Right ventricle myocardium inferior (tissue), 1 donor: ENCODE measurements at places on chromosomes 6 and 20. TPM values are rescaled to one million over a fixed set of nuclear protein-coding genes. Genes with fewer than 3 reads are reported as not detected.
A peak's percentile ranks its signal among the peaks of the same experiment; 100 is the strongest.

DNA sequence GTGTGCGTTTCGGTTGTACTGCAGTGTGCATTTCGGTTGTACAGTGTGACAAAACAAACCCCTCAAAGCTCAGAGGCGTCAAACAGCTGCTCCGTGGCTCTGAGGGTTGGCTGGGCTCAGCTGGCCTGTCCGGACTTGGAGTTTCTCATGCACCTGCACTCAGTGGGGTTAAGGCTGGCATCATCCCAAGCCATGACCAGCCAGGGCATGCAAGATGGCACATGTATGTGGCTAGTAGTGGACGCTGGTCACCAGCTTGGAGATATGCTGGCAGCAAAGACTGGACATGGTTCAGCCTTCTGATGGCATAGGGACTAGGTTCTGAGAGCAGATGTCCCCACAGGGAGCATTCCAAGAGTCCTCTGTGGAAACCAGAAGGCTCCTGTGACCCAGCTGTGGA, 187.2 kb downstream of the CDH4 start:
- no peak for DNase-seq

DNA sequence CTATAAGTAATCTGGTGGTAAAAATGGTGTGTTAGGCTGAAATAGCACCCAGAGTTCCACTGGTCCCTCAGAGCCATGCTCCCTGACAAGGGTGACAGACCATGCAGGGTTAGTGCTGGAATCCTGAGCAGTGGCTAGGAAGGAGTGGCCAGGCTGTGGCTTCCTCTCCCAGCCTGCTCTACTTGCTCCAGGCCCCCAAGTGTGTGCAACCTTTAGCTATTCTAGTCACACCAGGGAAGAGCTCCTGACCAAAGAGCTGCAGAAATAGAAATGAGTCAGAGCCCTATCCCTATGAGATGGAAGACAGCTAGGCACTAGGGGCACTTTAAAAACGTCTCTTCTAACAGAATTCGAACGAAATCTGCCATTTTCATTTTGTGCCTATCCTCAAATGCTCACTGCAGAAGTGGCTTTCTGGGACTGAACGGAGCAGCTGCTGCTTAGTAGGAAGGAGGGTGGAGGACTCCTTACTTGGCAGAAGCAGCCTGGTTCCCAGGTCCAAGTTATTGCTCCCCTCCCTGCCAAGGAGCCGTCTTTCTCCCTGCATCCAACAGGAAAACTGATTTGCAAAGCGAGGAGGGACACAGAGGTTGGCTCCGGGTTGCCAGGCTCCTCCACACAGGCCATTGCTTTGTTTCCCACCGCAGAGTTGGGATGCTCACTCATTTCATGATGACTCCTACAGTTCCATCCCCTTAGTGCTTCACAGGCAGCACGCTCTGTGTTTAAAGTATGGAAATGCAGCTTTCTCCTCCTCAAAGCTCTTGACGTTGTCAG, 754.5 kb downstream of the C6orf118 start:
- DNase-seq: no peak

DNA sequence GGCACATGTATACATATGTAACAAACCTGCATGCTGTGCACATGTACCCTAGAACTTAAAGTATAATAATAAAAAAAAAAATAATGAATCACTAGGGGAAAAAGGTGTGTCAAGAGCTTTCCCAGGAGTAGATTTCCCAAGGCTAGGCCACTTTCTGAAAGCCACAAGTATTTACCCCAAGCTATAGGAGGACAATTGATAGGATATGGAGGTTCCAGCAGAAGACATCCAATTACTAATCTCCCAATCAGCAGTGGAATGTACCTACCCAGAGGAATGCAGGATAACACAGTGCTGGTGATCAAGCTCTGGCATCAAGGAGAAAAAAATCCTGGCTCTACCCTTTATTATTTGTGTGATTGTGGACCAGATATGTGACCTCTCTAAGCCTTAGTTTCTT, 562.7 kb downstream of the RFPL4B start:
- no peak for DNase-seq

- DNase-seq: no peak
Observed at GRCh38 chr6:106275692-106276091, 49.9 kb downstream of the ATG5 start.

DNA sequence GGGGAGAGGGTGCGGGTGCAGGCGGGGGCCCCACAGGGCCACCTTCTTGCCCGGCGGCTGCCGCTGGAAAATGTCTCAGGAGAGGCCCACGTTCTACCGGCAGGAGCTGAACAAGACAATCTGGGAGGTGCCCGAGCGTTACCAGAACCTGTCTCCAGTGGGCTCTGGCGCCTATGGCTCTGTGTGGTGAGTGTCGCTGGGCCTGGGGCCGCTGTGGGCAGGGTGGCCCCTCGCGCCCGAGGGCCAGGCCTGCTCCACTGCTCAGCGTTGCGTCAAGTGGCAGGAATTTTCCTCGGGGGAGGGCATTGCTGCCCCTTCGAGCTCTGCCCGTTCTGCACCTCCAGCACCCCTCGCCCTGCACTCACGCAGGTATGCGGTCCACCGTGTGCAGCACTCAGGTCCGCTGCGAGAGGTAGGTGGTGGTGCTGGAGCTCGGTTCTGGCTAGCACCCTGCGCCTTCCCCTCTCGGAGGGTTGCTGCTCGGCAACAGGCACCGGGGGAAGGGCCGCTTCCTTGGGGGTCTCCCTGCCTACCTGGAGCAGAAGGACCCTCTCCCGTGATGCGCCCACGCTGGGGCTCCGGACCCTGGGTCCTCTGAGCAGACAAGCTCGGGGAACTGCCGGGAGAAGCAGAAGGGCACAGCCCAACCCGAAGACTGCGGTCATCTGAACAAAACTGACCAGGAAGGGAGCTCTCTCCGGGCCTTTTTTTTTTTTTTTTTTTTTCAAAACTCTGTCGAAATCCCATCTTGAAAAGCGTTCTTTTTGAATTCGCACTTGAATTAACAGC, 674 bp downstream of the MAPK14 start:
- peak; percentile 70 for DNase-seq

GRCh38 chr6:9455864-9456658, 958.8 kb downstream of the TFAP2A start:
- DNase-seq: no peak

DNA sequence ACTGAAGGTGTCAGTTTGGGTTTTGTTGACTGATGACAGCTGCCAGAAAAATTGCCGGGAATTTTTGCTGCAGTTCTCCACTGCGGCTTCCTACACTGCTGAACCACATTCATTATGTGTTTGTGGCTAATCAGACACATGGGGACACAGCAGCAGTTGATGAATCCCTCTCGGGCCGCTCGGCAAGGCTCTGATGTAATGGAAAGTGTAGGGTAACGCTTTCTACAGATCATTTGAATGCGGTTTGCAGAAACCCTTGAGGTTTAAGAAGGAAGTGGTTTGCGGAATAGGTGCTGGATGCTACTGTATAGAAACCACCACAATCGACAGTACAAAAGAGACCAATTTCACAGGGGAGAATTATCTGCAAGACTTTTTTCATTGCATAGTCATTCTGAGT, 138.7 kb upstream of the SASH1 start:
- DNase-seq: no peak

- no peak for DNase-seq
Observed at GRCh38 chr6:37126961-37127616, 42.9 kb upstream of the PIM1 start.

- peak; percentile 81 for DNase-seq
Observed at GRCh38 chr20:57688864-57689263, 21.0 kb downstream of the PMEPA1 start.

DNA sequence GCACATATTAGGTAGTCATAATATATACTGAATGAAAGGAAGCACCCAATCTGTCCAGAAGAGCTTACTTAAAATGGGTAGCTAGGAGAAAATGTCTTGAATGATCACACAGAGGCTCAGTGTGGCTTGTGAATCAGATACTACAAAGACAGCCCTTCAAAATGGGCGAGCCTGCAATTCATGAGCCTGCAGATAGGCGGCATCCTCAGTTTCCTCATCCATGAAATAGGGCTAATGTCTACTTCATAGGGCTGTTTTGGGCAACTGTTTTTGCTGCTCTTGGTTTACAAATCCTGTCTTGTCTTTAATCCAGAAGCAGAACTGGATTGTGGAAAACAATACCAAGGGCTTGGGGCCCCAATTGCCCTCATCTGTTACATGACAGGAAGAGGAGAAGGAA, 129.3 kb upstream of the KCNK16 start:
- DNase-seq: no peak

DNA sequence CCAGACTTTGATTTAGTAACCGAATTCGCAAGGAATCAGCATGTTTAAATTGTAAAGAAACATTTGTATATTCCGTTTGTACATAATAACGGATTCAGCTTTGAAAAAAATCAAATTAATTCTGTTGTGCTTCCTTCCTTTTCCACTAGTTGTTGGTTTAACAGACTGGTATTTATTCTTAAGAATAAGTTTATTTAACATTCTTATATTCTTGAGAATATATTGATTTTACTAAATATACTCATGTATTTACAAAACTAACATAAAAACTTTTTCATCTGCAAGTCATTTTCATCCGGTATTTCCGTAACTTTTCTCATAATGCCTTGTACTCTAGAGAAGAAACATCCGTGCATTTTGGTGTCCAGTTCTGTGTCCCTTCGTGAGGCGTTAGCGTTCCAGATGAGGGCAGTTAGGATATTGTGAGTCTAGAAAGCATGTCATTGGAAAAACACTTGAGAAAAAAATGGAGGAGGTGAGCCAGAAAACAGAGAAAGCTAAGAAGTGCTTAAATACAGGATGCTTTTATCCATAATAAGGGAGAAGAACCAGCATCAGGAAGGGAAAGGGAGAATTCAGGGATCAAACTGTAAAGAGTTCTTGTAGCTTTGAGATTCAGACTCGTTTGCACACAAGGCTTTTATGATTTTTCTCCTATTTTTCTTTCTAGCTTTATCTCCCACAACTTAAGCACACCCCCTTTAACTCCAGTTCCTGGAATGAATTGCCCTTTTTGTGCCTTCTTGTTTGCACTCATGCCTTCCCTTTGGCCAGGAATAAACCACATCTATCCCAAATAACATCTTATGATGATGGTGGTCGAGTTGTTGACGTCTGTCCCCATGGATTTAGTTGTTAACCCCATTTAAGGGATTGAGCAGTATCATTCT, 1.8 kb downstream of the WRNIP1 start:
- no peak for DNase-seq

GRCh38 chr20:23005776-23006175, 29.3 kb upstream of the SSTR4 start:
- DNase-seq: no peak

GRCh38 chr20:62183426-62184142, 756 bp downstream of the MTG2 start:
- DNase-seq: peak; percentile 23

- DNase-seq: no peak
Observed at GRCh38 chr20:50312002-50312681, 121.5 kb downstream of the CEBPB start.

DNA sequence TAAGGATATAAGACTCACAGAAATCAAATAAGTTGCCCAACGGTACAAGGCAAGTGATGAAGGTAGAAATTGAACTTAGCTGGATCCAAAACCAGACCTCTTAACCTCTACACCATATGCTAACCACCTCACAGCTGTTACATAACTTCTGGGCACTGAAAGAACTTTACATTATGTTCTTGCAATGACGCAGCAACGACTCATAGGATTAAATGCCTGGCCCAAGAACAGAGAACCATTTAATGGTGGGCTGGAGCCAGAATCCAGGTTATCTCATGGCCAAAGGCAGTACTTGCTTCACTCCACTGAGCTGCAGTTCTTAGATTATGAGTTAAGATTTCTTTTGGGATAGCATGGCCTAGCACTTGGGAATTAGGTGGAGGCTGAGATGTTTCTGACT, 4.4 kb downstream of the TRMT6 start:
- DNase-seq: no peak

- no peak for DNase-seq
Observed at GRCh38 chr6:44265722-44266233, 427 bp upstream of the NFKBIE start.

Gene RHAG
- 0.76 TPM for total RNA-seq

Gene SIRPG
- total RNA-seq: not detected

Gene SLC17A3
- total RNA-seq: not detected

Gene WFDC12
- not detected for total RNA-seq

Gene ARMH2
- total RNA-seq: not detected

Gene TBX18
- 8.4 TPM for total RNA-seq

Gene CALHM6
- 2.9 TPM for total RNA-seq

Gene KCNK5
- 0.60 TPM for total RNA-seq

Gene CCR6
- not detected for total RNA-seq
